ENCODE measurements at places on chromosomes 3 and 15. TPM values are rescaled to one million over a fixed set of nuclear protein-coding genes. Genes with fewer than 3 reads are reported as not detected.

DNA sequence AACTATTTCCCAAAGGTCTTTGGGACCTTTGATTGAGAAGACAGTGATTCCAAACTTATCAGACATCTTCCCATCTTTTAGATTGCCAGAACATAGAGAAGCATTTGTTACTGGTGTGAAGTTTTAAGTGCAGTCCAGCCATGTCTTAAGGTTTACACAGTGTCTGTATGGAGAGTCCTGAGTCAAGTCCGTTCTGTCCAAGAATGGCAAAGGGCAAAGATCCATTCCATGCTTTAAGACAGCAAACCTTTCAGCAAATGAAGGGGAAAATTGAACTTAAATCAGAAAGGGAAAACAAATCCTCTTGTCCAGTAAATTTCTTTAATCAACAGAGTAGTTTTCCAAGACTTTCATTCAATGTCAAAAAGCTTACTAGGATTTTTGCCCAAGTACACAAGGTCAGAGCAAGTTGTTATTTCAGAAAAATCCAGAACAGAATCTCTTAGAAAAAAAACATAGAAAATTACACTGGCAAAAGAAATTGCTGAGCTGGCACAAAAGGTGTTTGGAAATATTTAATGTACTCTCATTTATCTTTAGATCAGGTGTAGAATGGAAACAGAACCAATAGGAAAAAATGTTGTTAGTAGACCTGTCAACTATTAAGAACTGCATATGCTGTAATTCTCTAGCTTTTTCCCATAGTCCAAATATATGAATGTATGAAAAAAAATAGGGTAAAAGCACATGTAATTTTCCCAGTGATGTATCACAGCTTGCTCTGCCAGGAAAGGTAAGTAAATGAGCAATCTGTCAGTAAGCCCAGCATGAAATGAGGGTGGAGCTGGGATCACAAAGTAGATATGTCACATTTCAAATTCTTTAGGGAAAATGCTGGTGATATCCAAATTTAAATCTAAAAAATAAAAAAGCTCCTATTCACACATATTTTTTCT, 1099.9 kb downstream of the TUSC7 start:
- no peaks in the 10 kb centered on the region for H3K27me3 ChIP-seq
- H3K27ac ChIP-seq: no peak overlapping the region
- no peak for DNase-seq
- no peaks in the 10 kb centered on the region for H3K36me3 ChIP-seq

GRCh38 chr15:89971592-89971997, 29.5 kb upstream of the ZNF710 start:
- H3K4me3 ChIP-seq: no peak overlapping the region
- H3K27ac ChIP-seq: peak overlapping the region; percentile 30
- no peaks in the 10 kb centered on the region for H3K27me3 ChIP-seq
- peak; percentile 6 for DNase-seq
- H3K36me3 ChIP-seq: no peaks in the 10 kb centered on the region

- no peaks in the 10 kb centered on the region for H3K36me3 ChIP-seq
- peaks cover 39% of the 10 kb centered on the region for H3K4me1 ChIP-seq
- H3K27ac ChIP-seq: no peak overlapping the region
These were observed 2.9 kb downstream of the STOML1 start for GRCh38 chr15:73989001-73989798.

- no peak overlapping the region for H3K4me3 ChIP-seq
- H3K36me3 ChIP-seq: peaks cover 4% of the 10 kb centered on the region
- H3K27ac ChIP-seq: no peak overlapping the region
- H3K4me1 ChIP-seq: peaks cover 10% of the 10 kb centered on the region
- no peak for DNase-seq
These were observed 86.6 kb downstream of the MSL2 start for GRCh38 chr3:136109499-136109898.

NTRK3 gene
- polyA plus RNA-seq: not detected

RASGRP1 gene
- polyA plus RNA-seq: 7.2 TPM
